ENCODE measurements at places on chromosomes 5 and 9. TPM values are rescaled to one million over a fixed set of nuclear protein-coding genes. Genes with fewer than 3 reads are reported as not detected.

DNA sequence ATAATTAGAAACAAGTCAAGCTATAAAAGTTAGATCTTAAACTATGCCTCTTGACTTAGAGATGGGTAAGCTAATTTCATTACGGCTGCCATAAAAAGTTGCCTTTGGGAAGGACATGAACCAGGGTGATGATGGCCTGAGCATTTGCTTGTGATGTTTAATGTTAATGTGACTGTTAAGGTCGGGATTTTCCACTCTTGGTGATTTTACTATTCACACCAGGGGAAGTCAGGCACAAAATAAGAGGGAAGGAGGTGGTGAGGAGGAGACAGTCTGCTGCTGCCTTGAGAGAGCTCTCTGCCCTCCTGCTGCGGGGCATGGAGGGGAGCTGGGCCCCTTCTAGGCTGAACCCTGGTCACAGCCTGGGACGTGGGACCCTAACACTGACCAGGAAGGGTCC is 34.4 kb downstream of the AHRR start:
- no peak overlapping the region for H3K27ac ChIP-seq
- H3K4me3 ChIP-seq = no peak overlapping the region
- no peak for DNase-seq
- no peaks in the 10 kb centered on the region for H3K4me1 ChIP-seq

GRCh38 chr5:59187857-59188256 is 605.0 kb downstream of the RAB3C start:
- H3K4me1 ChIP-seq = peaks cover 16% of the 10 kb centered on the region
- no peaks in the 10 kb centered on the region for H3K36me3 ChIP-seq
- H3K27ac ChIP-seq = no peak overlapping the region
- H3K4me3 ChIP-seq = peak overlapping the region; percentile 26
- peak; percentile 21 for DNase-seq

GRCh38 chr5:96329289-96329688 is 103.8 kb downstream of the PCSK1 start:
- H3K27ac ChIP-seq = no peak overlapping the region
- H3K36me3 ChIP-seq = no peaks in the 10 kb centered on the region
- H3K4me3 ChIP-seq = no peak overlapping the region
- no peaks in the 10 kb centered on the region for H3K4me1 ChIP-seq

DNA sequence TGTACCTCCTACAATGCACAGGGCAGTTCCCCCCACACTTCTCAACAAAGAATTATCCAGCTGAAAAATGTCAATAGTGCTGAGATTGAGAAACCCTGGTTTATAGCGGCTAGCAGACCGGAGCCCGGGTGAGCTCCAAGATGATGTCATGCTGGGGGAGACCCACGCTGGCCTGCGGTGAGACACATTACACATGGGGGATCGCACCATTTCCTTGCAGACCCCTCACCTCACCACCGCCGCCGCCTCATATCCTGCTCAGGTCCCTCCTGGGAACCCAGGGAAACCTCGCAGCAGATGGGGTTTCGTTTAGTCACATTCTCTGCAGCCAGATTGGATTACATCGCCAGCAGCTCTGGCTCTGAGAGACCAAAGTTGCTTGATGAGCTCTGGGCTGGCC is 14.7 kb upstream of the TNC start:
- no peaks in the 10 kb centered on the region for H3K27me3 ChIP-seq
- DNase-seq = no peak
- no peak overlapping the region for H3K27ac ChIP-seq
- H3K4me1 ChIP-seq = no peaks in the 10 kb centered on the region
- no peak overlapping the region for H3K4me3 ChIP-seq
- no peaks in the 10 kb centered on the region for H3K36me3 ChIP-seq

GRCh38 chr5:42467981-42468524 is 44.8 kb downstream of the GHR start:
- H3K4me1 ChIP-seq = no peaks in the 10 kb centered on the region
- DNase-seq = no peak
- no peak overlapping the region for H3K4me3 ChIP-seq

DNA sequence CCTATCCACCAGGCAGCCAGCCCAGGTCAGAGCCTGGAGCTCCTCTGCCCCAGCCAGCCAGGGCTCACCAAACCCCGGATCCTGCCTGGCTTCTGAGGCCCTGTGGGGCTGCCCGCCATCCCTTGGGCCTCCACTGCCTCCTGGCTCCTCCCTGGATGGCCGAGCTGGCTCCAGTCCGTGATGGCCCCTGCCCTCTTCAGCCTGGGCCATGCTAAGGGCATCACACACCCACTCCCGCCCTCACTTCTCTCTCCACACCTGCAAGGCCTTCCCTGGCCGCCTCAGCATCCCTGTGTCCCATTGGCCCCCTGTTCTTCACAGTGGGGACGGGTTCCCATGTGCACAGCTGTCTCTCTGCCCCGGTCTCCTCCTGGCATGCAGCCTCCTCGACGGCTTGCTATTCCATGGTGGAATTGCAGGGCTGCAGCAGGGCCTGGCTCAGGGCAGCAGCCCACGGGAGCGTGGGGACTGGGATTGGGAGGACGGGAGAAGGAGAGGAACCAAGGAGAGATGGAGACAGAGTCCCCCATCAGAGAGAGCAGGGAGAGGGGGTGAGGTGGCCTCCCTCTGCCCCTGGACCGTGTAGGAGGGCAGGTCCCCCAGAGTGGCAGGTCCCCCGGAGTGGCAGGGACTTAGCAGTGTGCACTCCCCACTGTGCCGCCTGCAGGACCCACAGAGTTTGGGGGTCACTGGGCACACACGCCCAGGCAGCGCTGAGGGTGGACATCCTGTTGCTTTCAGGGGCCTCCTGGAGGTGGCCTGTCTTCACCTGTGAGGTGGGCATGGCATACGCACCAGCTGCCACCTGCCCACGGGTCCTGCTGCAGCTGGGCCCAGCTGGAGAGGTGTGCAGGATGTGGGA is 16.7 kb upstream of the RNU6ATAC start:
- no peak overlapping the region for H3K27ac ChIP-seq
- DNase-seq = no peak
- no peaks in the 10 kb centered on the region for H3K36me3 ChIP-seq
- no peaks in the 10 kb centered on the region for H3K4me1 ChIP-seq
- no peak overlapping the region for H3K4me3 ChIP-seq

DNA sequence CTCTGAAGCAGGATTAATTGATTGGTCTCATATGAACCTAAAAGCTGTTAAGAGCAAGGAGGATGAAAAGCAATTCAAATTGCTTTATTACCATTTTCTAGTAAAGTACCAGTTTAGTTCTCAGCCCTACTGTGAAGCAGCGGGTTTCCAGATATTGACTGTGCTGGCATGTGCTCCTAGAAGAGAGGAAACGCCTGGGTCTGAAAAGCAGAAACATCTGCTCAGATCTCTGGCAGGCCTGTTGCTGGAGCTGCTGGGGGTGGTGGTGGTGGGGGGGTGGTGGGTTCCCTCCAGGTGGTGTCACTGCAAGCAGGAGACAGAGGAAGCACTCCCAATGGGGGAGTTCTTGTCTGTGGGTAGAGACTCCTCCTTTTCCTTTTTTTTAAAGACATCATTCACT is 105.5 kb upstream of the ZNF462 start:
- no peak overlapping the region for H3K4me3 ChIP-seq
- no peaks in the 10 kb centered on the region for H3K27me3 ChIP-seq
- no peaks in the 10 kb centered on the region for H3K4me1 ChIP-seq
- DNase-seq = no peak

DNA sequence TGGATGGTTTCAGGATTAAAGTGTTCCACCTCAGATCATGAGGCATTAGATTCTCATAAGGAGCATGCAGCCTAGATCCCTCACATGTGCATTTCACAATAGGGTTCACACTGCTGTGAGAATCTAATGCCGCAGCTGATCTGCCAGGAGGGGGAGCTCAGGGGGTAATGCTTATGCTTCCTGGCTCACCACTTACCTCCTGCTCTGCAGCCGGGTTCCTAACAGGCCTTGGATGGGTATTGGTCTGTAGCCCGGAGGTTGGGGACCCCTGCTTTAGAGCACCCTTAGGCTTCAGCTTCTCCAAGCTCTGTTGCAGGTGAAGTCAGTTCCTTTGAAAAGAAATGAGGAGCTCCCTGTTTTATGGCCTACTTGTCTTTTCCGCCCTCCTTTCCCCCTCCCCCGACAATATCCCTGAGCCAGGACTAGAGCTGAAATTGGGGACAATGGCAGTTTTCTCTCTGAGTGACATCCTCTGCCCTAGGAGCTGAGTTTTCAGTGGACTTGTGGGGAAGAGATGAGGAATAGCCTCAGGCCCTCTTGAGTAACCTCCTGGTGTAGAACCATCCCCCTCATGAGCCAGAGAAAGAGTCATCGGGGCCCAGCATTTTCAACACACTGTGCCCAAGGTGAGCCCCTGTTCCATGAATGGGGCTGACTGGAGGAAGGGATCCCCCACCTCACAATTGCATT is 16.2 kb upstream of the MAT2B start:
- H3K27me3 ChIP-seq = no peaks in the 10 kb centered on the region
- peak overlapping the region; percentile 25 for H3K27ac ChIP-seq
- peaks cover 30% of the 10 kb centered on the region for H3K36me3 ChIP-seq
- H3K4me1 ChIP-seq = no peaks in the 10 kb centered on the region
- no peak overlapping the region for H3K4me3 ChIP-seq

DNA sequence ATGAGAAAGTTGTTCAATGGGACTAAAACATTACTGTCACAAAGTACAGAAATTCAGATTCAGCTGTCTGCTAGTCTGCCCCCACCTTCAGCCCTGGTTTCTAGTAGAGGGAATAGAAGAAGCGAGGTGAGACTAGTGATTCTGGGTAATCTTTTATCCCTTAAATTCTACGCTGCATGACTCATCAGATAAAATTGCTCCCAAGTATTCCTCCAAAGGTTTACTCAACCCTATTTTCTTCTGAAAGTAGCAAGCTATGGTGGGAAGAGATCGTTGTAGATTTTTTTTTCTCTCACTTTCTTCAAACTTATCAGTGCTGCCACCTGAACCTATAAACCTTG is 318.9 kb upstream of the RIOK2 start:
- no peak overlapping the region for H3K4me3 ChIP-seq
- H3K27me3 ChIP-seq = no peaks in the 10 kb centered on the region
- H3K36me3 ChIP-seq = no peaks in the 10 kb centered on the region
- H3K4me1 ChIP-seq = no peaks in the 10 kb centered on the region
- no peak for DNase-seq
- H3K27ac ChIP-seq = no peak overlapping the region

GRCh38 chr5:125451622-125452021 is 705.2 kb upstream of the ZNF608 start:
- no peaks in the 10 kb centered on the region for H3K27me3 ChIP-seq
- no peaks in the 10 kb centered on the region for H3K36me3 ChIP-seq
- DNase-seq = no peak
- no peak overlapping the region for H3K27ac ChIP-seq
- H3K4me1 ChIP-seq = peaks cover 4% of the 10 kb centered on the region

DNA sequence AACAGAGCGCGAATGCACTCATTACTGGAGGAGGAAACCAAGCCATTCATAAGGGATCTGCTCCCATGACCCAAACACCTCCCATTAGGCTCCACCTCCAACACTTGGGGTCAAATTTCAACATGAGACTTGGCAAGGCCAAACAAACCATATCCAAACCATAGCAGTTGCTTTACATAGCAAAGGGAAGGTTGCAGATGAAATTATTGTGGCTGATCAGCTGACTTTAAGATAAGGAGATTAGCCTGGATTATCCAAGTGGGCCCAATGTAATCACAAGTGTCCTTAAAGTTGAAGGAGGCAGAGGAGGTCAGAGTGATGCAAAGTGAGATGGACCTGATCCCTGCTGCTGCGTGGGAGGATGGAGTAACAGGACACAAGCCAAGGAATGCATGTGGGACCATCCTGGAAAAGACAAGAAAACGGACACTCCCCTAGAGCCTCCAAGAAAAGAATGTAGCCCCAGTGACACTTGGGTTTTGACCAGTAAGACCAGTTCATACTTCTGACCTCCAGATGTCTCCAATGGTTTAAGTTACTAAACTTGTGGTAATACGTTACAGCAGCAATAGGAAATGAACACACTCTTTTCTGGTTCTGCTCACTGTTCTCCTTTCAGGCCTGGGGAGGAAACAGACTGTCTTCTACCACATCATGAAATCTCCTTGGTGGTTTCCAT is 167.3 kb downstream of the GNAQ start:
- no peaks in the 10 kb centered on the region for H3K4me1 ChIP-seq
- H3K27me3 ChIP-seq = no peaks in the 10 kb centered on the region
- no peak for DNase-seq
- H3K27ac ChIP-seq = no peak overlapping the region

DNA sequence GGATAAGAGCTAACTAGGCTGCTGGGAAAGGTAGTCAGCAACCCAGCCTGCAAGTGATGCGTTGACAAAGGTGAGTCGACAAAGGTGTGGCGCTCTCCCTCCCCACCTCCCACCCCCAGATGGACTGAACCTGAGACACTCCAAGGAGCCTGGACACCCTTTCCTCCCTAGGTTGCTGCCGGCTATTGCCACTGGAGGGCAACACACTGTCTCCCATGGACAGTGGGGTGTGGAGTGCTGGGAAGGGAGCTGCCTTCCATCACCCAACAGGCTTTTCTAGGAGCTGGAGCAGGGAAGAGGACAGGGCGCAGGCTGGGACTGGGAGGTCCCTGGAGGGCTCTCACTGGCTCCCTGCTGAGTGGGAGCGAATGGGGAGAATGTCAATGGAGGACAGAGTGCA is 75.4 kb upstream of the ARAP3 start:
- H3K27me3 ChIP-seq = peaks cover 22% of the 10 kb centered on the region

DNA sequence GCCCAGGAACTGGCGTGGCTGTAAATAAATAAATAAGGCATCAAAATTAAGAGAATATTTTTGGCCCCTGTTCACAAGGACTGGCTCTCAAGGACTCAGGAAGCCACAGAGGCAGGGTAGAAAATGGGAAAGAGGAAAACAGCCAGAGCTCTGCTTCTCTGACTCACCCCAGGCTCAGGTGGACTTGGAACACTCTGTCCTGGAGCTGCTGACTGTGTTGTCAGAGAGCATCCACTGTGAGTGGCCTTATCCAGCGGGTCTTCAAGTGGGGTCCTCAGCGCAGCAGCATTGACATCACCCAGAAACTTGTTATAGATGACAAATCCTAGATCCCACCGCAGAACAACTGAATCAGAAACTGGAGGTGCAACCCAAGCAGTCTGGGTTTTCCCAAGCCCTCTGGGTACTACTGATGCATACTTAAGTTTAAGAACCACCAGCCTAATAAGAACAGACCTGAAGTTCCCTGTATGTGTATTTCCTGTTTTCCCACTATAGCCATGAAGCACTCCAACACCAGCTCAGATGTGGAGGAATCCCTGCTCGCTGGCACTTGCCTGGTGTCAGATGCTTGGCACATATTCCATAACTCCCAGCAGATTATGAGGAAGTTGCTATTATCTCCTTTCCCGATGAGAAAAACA is 20.5 kb downstream of the ADRA1B start:
- no peak for DNase-seq
- no peaks in the 10 kb centered on the region for H3K27me3 ChIP-seq
- no peak overlapping the region for H3K4me3 ChIP-seq
- H3K27ac ChIP-seq = no peak overlapping the region
- H3K4me1 ChIP-seq = peaks cover 12% of the 10 kb centered on the region
- no peaks in the 10 kb centered on the region for H3K36me3 ChIP-seq

Gene AGXT2
- not detected for total RNA-seq

Gene C7
- not detected for total RNA-seq

Gene PRDM9
- total RNA-seq = not detected

Gene SMARCA2
- 2.3 TPM for total RNA-seq

Gene HMMR
- total RNA-seq = 144 TPM

Gene MRPS30
- total RNA-seq = 92.3 TPM

Gene TOR4A
- 2.8 TPM for total RNA-seq

Gene ZNF169
- 14.4 TPM for total RNA-seq

Measured in neural progenitor cell (in vitro differentiated cells).